ENCODE measurements at places on chromosomes 4 and X.

GRCh38 chrX:65596270-65597034 lies 61.9 kb upstream of the LAS1L start:
- DNase-seq, result no peak

DNA sequence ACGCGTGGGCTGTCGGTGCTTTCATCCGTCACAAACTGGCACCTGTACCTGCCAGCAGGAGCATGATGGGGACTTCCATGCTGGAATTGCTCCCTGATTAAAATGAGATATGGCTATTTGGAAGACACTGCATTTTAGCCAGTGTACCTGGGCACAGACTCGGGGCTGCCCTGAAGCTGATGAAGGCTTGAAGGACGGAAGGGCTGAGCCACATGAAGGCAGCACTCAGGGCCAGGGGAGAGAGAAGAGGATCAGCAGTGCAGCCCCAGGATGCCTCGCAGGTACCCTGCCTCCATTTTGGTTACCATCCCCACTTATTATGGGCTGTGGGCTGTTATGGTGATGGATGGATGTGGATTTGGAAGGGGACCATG lies 79.0 kb downstream of the CRMP1 start:
- no peak for DNase-seq

DNA sequence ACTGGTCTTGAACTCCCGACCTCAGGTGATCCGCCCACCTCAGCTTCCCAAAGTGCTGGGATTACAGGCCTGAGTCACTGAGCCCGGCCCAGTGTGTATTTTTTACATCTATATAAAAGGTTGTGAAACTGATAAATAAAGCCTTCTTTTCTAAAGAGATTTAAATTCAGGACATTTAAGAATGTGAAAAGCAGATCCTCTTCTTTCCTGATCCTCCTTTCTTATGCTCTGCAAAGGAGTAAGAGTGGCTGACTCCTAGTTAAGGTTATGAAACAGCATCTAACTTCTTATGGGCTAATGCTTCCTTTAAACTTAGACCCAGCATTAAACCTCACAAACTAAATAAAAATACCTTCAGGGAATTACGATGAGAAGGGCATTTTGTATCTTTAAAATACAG lies 197.7 kb upstream of the MAB21L2 start:
- DNase-seq, result no peak

DNA sequence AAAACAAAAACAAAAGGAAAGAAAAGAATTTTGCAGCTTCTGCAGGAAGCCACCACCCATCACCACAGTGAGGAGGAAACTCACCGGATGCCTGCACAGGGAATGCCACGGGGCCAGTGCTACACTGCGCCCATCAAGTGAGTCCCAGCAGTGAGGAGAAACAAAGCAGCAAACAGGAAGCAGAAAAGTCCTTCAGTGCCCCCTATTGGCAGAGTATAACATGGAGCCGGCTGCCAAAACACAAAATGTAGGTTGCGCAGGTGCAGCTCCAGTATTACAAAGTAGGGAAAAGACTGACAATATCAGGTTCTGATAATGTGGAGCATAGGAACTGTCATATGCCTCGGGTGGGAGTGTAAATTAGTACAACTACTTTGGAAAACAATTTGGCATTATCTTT lies 23.3 kb upstream of the SCML2 start:
- DNase-seq, result no peak

DNA sequence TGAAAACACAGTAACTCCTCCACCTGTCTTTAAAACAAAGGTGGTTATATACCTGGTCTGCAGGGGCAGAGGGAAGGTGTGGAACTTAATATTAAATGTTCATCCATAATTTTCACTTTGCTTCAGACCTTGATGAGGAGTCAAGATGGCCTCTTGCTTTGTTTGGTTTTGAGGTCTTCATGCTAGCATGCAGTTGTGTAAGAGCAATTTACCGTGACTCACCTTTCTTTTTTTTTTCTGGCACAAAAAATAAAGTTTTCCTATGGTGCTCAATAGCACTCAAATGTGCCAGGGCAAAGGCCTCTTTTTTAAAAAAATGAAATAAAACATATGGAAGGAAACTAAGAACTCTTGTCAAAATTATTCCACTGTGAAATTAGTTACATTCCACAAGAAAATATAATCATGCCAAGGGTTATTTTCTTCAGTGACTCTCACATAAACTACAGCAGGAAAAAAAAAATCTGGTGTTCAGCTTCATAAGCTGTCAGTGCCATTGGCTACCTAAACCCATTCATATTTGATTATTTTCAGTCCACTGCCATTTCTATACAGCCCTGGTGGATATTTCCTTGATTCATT lies 128.2 kb downstream of the SLC7A11 start:
- no peak for DNase-seq

DNA sequence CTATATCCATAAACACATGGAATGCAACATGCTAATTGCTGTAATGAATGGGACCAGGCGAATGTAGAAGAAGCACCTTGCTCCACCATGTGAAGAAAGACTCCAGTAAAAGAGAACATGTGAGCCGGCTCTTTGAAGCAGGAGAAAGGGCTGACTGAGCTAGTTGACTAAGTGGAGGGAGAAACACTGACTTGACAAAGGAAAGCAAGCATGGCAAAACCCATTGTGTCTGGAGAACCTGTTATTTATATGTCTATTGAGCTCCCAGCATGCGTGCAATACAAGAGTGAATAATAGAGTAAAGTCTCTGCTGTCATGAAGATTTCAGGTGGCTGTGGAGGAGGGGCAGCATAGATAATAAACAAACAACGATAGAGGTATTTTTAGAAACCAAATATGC lies 559.9 kb downstream of the RAB28 start:
- no peak for DNase-seq

GRCh38 chrX:153731117-153731844 lies 6.6 kb downstream of the ABCD1 start:
- DNase-seq, result no peak

DNA sequence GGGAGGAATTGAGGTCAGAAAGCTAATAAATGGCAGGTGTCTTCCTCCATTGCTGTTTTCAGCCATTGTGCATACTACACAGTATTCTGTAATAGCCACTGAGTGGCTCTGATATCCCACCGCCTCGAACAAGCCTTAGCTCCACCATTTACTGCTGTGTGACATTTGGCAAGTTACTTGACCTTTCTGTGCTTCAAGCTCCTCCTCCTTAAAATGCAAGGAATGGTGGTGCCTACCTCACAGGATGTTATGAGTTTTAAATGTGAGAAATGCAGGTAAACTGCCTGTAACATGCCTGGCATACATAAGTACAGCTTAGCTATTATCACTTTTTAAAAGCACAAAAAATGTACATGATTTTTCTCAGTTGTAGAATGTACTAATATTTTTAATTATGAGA lies 421.0 kb downstream of the MAPK10 start:
- DNase-seq, result no peak

DNA sequence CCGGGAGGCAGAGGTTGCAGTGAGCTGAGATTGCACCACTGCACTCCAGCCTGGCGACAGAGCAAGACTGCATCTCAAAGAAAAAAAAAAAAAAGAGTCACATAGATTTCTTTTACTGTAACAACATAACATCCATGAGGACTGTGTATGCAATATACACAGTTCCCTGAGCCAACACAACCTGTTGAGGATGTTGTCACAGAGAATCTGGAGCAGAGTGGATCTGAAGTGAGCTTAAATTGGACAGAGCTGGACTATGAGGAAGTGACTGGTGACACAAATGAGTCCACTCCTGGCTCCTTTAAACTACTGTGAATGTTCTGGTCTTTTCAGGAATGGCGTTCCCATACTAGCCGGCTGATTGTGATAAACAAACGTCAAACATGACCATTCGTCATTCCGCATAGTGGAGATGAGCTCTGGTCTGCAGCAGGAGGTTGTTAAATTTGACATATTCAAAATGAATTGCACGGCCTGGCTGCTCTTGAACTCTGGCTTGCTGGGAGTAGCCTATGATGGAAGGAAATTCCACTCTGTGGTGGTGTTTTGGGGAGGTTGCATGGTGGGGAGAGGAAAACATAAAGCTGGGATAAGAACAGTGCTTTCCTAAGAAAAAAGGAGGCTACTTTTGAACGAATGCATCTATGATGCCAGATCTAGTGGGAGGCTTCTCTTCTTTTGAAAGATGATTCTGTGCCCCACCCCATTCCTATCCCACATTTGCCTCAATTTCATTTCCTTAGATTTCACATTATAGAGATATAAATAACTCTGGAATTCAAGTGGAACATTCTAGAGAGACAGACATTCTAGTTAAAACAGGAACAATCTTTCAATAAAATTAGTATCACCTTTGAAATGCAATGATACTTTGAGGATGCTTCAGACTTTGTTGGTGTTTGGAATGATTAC lies 149.5 kb downstream of the SHROOM3 start:
- DNase-seq, result no peak

DNA sequence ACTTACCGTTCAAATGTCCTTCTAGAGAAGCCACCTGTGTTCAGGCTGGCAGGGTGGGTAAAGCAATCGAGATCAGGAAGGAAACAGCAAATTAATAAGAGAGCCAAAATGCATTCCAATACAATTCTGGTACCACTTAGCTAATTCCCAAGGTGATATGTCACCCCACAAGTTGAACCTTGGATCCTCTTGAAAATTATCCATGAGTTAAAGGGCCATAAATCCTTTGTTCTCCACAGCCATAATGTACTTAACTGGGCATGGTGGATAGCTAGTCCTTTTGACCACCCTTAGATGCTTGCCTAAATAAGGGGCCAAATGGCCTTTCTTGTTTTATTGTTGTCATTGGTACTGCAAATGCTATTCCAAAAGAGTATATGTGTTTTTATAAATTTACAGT lies 2.0 kb downstream of the TNMD start:
- no peak for DNase-seq

DNA sequence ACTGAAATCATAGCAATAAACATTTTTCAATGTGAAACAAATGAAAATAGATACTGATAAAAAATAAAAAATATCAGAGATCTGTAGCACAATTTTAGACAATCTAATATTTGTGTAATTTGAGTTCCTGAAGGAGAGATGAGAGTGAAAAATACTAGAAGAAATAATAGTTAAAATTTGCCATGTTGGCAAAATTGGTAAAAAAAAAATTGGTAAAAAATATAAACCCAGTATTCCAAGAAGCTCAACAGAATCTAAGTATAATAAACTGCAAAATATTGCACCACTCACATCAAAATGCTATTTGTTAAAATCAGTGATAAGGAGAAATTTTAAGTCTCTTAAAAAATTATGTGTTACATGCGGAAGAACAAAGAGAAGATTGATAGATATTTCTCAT lies 1680.7 kb downstream of the PCDH7 start:
- DNase-seq, result no peak
